Transverse colon (tissue), 4 donors: ENCODE measurements at places on chromosomes 4 and X. TPM values are rescaled to one million over a fixed set of nuclear protein-coding genes. Genes with fewer than 3 reads are reported as not detected.

- DNase-seq: no peak
These were observed 242.7 kb upstream of the DCAF8L1 start for GRCh38 chrX:28223991-28224390.

GRCh38 chr4:73998040-73999011 is at the start of gene CXCL5:
TSS of gene CXCL5 (minus strand) at chr4:73998677. CDS start at chr4:73998581, 96 bp downstream.
- peak; percentile 16 for DNase-seq

The CSAG1 gene
- total RNA-seq: not detected

DNA sequence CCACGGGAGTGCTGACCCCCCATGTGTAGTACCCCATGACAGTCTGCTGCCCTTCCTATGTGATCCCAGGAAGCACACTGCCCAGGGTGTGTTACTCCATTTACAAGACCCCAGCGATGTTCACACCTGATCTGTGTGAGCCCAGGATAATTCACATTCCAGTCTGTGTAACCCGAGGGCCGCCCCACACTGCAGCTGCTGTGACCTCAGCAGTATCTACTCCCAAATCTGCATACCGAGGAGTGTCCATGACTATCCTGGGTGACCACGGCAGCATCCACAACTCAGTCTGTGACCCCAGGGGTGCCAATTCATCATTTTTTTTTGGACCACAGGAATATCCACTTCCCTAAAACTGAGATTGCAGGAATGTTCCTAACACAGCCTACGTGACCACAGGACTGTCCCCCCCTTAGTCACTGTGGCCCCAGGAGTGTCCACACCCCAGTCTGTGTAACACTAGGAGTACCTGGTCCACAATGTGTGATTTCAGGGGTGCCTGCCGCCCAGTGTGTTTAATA is 7.8 kb upstream of the GLOD5 start:
- DNase-seq: no peak

DNA sequence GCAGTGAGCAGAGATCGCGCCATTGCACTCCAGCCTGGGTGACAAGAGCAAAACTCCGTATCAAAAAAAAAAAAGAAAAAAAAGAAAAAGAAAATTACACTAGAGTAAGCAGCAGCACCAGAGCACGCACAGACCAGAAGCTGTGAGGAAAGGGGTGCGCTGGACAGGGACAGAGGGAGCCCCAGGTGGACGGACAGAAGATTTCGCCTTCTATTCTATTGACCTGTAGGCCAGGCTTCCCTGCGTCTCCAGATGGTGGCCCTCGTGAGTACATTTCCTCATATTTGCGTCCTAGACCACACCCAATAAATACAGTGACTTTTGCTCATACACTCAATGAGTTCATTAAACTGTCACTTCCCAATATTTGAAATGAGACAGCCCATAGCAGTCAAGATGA is 19.1 kb downstream of the MTNR1A start:
- DNase-seq: no peak

DNA sequence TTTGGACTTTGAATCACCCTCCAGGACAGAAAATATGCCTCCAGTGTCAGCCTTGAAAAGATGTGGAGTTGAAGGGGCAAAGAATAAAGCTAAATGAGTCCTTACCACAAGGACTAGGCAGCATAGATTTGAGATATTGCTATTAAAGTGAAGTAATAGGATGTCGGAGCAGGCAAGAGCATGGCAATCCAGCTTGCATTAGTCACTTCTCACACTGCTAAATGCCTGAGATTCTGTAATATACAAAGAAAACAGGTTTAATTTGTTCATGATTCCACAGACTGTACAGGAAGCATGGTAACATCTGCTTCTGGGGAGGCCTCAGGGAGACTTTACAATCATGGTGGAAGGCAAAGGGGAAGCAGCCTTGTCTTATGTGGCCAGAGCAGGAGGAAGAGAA is 109.8 kb upstream of the PCDH7 start:
- DNase-seq: no peak

The WDFY3 gene
- total RNA-seq: 78.2 TPM

The KCND1 gene
- not detected for total RNA-seq

DNA sequence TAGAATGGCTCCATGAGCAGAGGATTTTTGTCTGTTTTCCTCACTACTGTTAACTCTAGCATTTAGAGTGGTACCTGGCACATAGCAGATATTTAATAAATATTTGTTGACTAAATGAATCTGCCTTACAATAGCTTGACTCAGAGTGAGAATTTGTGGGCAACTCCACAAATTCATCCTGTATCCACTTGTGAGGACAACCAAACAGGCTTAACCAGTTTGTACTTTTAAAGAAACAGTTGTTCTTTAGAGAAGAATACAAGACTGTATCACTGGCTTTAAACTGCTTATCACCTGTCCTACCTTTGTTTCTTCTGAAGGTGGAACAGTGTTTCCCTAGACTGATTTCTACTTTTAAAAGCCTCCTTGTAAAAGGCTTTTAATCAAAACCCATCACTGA is 141.3 kb upstream of the SH3RF1 start:
- no peak for DNase-seq

The F8 gene
- total RNA-seq: 4.5 TPM

GRCh38 chrX:69314436-69315348 is 149.4 kb upstream of the PJA1 start:
- DNase-seq: no peak

The JCHAIN gene
- total RNA-seq: 279 TPM

The ADGRL3 gene
- 3.5 TPM for total RNA-seq

GRCh38 chr4:186932196-186932595 is 208.5 kb upstream of the FAT1 start:
- DNase-seq: no peak

The UBA6 gene
- total RNA-seq: 50.2 TPM

The OTUD6A gene
- not detected for total RNA-seq

The SYAP1 gene
- 31.9 TPM for total RNA-seq

GRCh38 chrX:112738347-112739033 is 58.8 kb upstream of the LHFPL1 start:
- DNase-seq: no peak

The MAGEA11 gene
- not detected for total RNA-seq

DNA sequence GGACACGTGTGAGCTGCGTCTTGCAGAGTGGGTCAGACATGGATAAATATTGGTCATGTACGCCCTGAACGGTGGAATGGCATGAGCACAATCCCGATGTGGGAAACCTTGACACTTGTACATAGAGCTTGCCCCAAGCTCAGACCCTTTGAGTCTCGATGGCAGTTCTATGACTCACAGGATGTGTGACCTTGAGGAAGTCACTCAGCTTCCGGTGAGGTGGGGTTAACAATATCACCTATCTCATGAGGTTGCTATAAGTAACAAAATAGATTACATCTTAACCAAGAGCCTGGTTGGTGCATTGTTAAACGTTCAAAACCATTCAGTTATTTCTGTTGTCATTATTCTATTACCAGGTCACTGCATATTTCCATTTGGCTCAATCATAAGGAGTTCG is 109.1 kb upstream of the TBL1X start:
- no peak for DNase-seq

The ERVMER34-1 gene
- total RNA-seq: 0.27 TPM

DNA sequence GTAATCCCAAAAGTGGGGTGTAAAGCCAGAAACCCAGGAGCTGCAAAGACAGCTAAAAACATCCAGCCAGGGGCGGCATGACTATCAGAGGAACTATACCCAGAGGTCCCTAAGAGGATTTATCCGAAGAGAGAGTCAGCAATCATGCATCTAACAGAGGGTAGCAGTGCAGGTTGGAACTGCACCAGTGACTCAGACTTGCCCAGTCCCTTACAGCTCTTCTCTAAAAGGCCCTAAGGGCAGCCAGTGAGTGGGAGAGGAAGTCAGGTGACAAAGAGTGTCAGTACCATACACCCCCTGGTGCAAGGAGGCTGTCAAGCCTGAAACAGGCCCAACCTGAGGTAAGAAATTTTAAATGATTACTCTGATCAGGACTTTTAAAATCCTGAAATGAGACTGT is 88.1 kb downstream of the CAMK2D start:
- peak; percentile 16 for DNase-seq

- no peak for DNase-seq
These were observed 256.9 kb downstream of the PARM1 start for GRCh38 chr4:75189711-75190335.

GRCh38 chr4:8914461-8915171 is 43.0 kb upstream of the HMX1 start:
- DNase-seq: no peak

- DNase-seq: no peak
These were observed 211.9 kb upstream of the UGT8 start for GRCh38 chr4:114386637-114387233.

- DNase-seq: no peak
These were observed 57.0 kb downstream of the ZNF827 start for GRCh38 chr4:145881576-145881975.

GRCh38 chrX:45258731-45259402 is 58.2 kb upstream of the DIPK2B start:
- DNase-seq: peak; percentile 42

The SLC6A14 gene
- not detected for total RNA-seq

DNA sequence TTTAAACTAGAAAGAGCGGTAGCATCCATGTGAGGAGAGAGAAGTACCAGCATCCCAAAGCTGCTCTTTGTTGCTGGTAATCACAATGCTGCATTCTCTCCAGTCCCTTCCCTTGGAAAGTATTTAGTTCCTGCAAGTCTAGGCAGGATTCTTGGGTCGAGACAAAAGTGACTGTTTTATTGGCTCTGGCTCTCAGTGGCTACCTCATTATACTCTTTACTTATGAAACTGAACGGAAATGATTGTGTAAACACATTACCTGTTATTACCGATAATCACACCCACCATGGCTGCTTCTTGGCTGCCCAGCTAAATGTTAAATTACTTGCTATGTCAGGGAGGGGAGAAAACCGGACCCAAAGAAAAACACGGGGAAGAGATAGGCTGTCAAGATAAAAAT is 26.2 kb downstream of the ATXN3L start:
- no peak for DNase-seq

DNA sequence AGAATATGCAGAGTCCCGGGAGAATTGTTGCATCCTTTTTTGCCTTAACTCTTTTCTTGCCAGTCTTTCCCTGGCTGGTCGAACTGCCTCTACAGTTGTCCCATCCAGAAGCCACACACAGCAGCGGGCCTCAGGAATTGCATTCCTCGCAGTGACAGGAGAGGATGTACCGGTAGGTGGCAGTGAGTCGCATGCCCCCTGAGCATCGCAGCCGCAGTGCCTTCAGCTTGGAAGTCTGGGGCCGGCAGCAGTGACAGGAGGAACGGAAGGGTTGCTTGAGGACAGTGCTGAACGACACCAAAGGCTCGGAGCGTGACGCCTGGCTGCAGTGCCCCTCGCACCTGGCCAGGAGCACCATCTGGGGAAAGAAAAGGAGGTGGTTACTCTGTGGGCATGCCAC is 23.5 kb downstream of the NDP start:
- DNase-seq: peak; percentile 22

The NDST3 gene
- 0.14 TPM for total RNA-seq

The NAP1L5 gene
- 3.5 TPM for total RNA-seq

The SMR3B gene
- not detected for total RNA-seq

The ADH1A gene
- total RNA-seq: not detected

- DNase-seq: no peak
These were observed 175.5 kb downstream of the GASK1B start for GRCh38 chr4:157997296-157997695.

- DNase-seq: no peak
These were observed 34.7 kb downstream of the NHSL2 start for GRCh38 chrX:71945237-71945805.

The BTC gene
- 7.0 TPM for total RNA-seq

- DNase-seq: no peak
These were observed 79.2 kb upstream of the EFHC2 start for GRCh38 chrX:44422631-44423030.

The HS6ST2 gene
- not detected for total RNA-seq

- no peak for DNase-seq
These were observed 34.8 kb upstream of the SPANXD start for GRCh38 chrX:141733371-141733770.

The LUZP4 gene
- not detected for total RNA-seq

The SYN1 gene
- 0.41 TPM for total RNA-seq

- no peak for DNase-seq
These were observed 810.7 kb upstream of the AMOT start for GRCh38 chrX:113651306-113651705.

The PABPC4L gene
- not detected for total RNA-seq

The PITX2 gene
- 34.4 TPM for total RNA-seq
